ENCODE measurements at places on chromosomes 6 and 20. TPM values are rescaled to one million over a fixed set of nuclear protein-coding genes. Genes with fewer than 3 reads are reported as not detected.

DNA sequence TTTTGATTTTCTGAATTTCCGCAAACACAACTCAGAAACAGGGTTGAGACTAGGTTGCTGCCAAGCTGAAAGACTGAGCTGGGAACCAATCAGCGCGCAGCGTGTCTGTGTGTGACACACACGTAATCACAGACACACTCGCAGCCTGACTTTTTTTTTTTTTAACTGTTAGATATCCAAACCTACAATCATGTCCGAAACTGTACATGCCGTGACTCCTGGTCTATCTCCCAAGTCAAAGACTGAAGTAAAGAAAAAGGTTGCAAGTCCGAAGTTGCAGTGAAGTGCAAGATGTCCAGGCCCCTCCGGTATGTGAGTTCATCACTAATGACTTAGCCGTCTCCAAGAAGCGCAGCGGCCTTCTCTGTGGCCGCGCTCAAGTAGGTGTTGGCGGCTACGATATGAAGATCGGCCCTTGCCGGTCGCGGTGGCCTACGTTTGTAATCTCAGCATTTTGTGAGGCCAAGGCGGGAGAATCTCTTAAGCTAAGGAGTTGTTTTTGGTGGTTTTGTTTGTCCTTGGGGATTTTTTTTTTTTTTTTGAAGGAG is 108.2 kb downstream of the HFE start:
- H3K27ac ChIP-seq, result peak overlapping the region; percentile 94
- H3K27me3 ChIP-seq, result no peaks in the 10 kb centered on the region
- H3K4me1 ChIP-seq, result peaks cover 18% of the 10 kb centered on the region
- peak; percentile 96 for DNase-seq
- no peaks in the 10 kb centered on the region for H3K36me3 ChIP-seq
- peak overlapping the region; percentile 45 for H3K4me3 ChIP-seq

GRCh38 chr6:109816452-109817374 is 125.6 kb downstream of the FIG4 start:
- no peak overlapping the region for H3K4me3 ChIP-seq
- H3K27ac ChIP-seq, result no peak overlapping the region
- no peaks in the 10 kb centered on the region for H3K27me3 ChIP-seq
- no peak for DNase-seq
- H3K4me1 ChIP-seq, result no peaks in the 10 kb centered on the region

DNA sequence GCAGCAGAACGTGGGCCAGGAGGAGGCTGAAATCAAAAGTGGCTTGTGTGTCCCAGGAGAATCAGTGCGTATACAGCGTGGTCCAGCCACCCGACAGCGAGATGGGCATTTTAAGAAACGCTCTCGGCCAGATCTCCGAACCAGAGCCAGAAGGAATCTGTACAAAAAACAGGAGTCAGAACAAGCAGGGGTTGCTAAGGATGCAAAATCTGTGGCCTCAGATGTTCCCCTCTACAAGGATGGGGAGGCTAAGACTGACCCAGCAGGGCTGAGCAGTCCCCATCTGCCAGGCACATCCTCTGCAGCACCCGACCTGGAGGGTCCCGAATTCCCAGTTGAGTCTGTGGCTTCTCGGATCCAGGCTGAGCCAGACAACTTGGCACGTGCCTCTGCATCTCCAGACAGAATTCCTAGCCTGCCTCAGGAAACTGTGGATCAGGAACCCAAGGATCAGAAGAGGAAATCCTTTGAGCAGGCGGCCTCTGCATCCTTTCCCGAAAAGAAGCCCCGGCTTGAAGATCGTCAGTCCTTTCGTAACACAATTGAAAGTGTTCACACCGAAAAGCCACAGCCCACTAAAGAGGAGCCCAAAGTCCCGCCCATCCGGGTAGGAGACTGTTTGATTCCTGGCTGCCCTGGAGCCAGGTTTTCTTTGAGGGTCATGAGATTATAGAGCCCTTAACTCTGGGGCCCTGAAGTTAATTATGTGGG is 75.3 kb downstream of the ASXL1 start:
- no peaks in the 10 kb centered on the region for H3K27me3 ChIP-seq
- peak overlapping the region; percentile 75 for H3K27ac ChIP-seq
- peaks cover 32% of the 10 kb centered on the region for H3K4me1 ChIP-seq
- no peak overlapping the region for H3K4me3 ChIP-seq

- H3K4me1 ChIP-seq, result peaks cover 4% of the 10 kb centered on the region
- no peak overlapping the region for H3K27ac ChIP-seq
- no peak overlapping the region for H3K4me3 ChIP-seq
- peaks cover 27% of the 10 kb centered on the region for H3K27me3 ChIP-seq
- no peaks in the 10 kb centered on the region for H3K36me3 ChIP-seq
Observed at GRCh38 chr6:37200085-37200484, 30.1 kb downstream of the PIM1 start.

DNA sequence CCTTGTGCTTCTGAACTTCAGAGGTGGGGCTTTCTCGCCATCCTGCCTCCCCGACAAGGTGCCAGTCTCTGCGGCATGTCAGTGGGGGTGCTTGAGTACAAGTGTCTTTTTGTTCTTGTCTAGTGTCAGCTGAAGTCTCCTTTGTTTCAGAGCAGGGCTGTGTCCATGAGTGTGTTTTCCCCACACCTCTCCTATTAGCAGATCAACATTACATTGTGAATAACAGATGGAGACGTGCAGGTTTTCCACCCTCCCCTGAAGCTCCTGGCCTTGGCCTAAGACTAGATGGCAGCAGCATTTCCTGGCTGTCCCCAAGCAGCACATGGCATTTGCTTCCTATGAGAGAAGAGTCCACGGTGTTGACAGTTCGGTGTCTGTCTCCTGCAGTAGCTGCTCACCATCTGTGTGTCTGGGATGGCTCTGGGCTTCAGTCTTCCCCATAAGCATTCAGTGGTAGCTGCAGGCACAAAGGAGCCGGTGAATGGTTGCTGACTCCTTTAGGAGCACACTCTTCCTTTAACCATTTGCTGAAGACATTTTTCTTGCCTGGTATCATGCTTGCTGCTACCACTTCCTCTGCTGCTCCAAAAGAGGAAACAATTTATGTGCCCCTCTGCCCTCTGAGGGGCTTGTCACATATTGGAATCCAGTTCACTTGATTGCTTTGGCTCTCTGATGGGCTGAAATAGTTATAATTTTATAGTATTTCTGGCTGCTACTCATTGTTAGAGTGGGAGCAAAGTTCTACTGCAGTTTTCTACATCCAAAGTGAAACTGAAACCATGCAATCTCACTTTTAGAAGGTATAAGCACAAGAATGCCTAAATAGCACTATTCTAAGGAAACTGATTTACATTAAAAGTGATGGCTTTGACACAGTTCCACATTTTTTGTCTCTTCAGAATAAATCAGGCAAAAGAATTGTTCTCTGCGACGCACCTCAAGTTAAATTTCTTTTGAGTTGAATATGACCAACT is 913.0 kb downstream of the C6orf118 start:
- H3K36me3 ChIP-seq, result no peaks in the 10 kb centered on the region

GRCh38 chr6:105391705-105392104 is 11.2 kb downstream of the PREP start:
- H3K4me1 ChIP-seq, result no peaks in the 10 kb centered on the region
- H3K36me3 ChIP-seq, result peaks cover 6% of the 10 kb centered on the region
- DNase-seq, result no peak
- no peak overlapping the region for H3K4me3 ChIP-seq
- H3K27ac ChIP-seq, result no peak overlapping the region
- H3K27me3 ChIP-seq, result no peaks in the 10 kb centered on the region

GRCh38 chr6:130694606-130695005 is 132.6 kb upstream of the SMLR1 start:
- H3K4me3 ChIP-seq, result no peak overlapping the region
- DNase-seq, result no peak

GRCh38 chr6:7107578-7108195 is at the start of gene RREB1:
TSS of gene RREB1 (plus strand) at chr6:7107961. CDS start at chr6:7181912, 73,951 bp downstream.
- peak within 1 kb of the TSS; percentile 87 for H3K4me3 ChIP-seq
- peaks cover 13% of the 10 kb centered on the region for H3K4me1 ChIP-seq
- no peaks in the 10 kb centered on the region for H3K36me3 ChIP-seq
- DNase-seq, result peak; percentile 68
- no peaks in the 10 kb centered on the region for H3K27me3 ChIP-seq
- H3K27ac ChIP-seq, result peak within 1 kb of the TSS; percentile 71

- DNase-seq, result no peak
- no peak overlapping the region for H3K27ac ChIP-seq
- no peaks in the 10 kb centered on the region for H3K27me3 ChIP-seq
- H3K36me3 ChIP-seq, result no peaks in the 10 kb centered on the region
Observed at GRCh38 chr6:74690365-74690764, 515.5 kb downstream of the COL12A1 start.

DNA sequence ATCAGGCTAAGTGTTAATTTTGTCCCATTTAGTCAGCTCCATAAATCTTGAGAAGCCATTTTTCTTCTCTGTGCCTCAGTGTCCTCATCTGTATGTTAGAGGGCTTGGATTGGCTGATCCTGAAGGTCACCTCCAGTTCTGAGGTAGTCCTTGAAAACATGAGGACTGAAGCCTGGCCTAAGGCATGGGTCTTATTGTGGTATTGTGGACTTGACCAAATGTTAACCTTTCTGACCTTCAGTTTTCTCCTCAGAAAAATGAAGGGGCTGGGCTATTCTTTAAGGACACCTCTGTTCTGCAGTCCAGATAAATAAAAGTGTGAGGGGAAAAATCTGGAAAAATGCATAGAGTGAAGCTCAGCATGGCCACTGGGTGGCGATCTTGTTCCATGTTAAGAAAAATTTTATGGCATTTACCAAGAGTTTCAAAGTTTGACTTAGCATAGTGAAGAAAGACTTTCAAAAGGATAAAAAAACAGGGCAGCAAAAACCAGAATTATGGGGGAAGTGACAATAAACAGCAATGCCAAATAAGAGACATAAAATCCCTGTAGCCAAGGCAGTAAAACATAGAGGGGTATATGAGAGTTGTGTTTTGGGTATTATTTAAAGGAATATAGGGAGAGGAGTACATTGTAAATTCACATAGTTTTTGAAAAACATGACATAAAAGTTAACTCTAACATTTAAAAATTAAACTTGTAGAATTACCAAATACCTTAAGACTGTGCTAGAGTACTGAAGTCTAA is 13.2 kb upstream of the TFB1M start:
- H3K4me3 ChIP-seq, result no peak overlapping the region
- DNase-seq, result peak; percentile 84
- H3K27me3 ChIP-seq, result no peaks in the 10 kb centered on the region
- H3K27ac ChIP-seq, result peak overlapping the region; percentile 7
- H3K4me1 ChIP-seq, result peaks cover 9% of the 10 kb centered on the region
- no peaks in the 10 kb centered on the region for H3K36me3 ChIP-seq

GRCh38 chr6:138757136-138757535 is 16.4 kb upstream of the CCDC28A start:
- no peaks in the 10 kb centered on the region for H3K36me3 ChIP-seq
- H3K27ac ChIP-seq, result no peak overlapping the region
- no peaks in the 10 kb centered on the region for H3K4me1 ChIP-seq
- no peak for DNase-seq

DNA sequence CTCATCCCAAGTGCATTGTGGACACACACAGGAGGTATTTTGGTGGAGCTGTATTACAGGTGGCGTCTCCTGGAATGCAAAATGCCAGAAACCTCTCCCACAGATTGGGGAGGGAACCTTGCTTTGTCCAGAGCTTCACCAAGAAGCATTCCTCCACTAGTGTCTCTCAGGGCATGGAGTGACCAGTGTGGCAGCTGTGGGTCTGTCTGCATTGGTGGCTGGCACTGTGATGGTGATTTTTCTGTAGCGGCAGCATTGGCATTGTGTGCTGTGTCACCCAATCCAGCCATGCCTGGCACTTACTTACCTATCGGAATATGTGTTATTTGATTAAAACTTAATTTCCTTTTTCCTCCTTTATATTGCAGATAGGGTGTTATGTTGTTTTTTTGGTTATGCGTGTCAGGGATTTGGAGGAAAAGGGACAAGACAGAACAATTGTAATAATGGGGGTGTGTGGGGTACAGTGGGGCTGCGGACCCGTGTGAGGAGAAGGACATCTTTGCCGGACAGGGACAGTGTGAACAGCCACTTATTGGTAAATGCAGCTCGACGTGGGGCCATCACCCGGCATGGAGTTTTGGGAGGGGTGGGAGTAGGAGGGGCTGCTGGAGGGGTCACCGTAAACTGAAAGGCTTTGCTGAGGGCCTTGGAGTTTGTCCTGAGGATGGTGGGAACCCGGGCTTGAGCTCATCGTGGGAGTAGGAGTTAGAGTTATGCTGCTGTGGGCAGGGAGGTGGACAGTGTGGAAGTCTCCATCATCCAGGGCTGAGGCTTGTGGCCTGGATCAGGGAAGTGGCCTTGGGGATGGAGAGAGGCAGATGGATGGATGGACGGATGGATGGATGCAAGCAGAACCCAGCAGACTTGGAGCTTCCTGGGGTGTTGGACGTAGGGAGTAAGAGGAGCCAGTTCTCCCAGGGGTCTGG is 105.0 kb downstream of the SYCP2 start:
- no peak overlapping the region for H3K4me3 ChIP-seq
- H3K36me3 ChIP-seq, result no peaks in the 10 kb centered on the region
- H3K4me1 ChIP-seq, result no peaks in the 10 kb centered on the region
- H3K27me3 ChIP-seq, result no peaks in the 10 kb centered on the region

GRCh38 chr6:93550551-93551276 is 131.4 kb upstream of the EPHA7 start:
- no peaks in the 10 kb centered on the region for H3K36me3 ChIP-seq
- no peak overlapping the region for H3K4me3 ChIP-seq
- no peaks in the 10 kb centered on the region for H3K4me1 ChIP-seq
- no peak for DNase-seq
- H3K27me3 ChIP-seq, result no peaks in the 10 kb centered on the region

Gene EBF4
- 3.0 TPM for total RNA-seq

Gene SDCBP2
- total RNA-seq, result 5.5 TPM

Gene REM1
- total RNA-seq, result not detected

Gene NHLRC1
- 2.3 TPM for total RNA-seq

Gene PAQR8
- 6.0 TPM for total RNA-seq

Gene CTCFL
- total RNA-seq, result not detected

Gene TCF21
- total RNA-seq, result not detected
